Stimulated activated CD4-positive, alpha-beta T cell treated with anti-CD3 and anti-CD28 coated beads, Interleukin-1b, Interleukin-23, amount 100 ng/mL, for 1 hour (primary cell): ENCODE measurements at places on chromosomes 12 and 14.

DNA sequence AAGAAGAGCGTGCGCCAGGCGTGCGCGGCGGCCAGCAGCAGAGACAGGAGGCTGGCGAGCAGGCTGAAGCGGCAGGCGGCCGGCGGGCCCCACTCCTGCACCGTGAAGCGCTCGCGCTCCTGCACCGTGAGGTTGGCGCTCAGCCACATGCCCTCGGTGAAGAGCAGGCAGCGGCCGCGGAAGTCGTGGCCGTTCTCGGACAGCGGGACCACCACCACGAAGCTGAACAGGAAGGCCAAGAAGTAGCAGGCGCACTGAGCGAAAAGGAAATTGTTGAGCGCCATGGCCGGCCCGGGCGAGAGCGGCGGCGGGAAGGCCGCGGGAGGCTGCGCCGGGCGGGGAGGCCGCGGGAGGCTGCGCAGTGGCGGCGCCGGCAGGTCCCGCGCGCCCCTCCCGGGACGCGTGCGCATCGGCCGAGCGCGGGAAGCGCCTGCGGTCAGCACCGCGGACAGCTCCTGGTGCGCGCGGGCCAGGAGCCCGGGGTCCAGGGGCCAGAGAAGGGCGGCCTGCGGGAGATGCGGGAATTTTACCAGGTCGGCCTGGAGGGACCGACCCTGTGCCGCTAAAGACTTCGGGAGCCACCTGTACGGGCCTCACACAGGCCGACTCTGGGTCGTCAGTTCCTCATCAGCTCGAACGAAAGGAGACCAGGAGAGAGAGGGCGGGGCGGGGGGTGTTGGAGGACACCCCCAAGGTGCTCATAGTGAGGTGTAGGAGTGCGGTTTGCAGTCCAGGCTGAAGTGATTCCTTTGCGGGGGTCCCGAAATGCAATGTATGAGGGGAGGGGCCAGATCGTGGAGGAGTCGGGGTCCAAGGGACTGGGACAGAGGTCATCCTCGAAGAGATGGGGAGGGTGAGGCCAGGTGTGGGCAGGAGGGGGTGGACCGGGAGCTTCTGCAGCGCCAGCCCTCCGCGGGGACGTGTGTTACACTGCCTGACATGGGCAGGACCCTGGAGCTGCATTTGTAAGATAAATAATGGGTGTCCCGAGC is at the start of gene TMEM179:
Gene TMEM179 (minus strand): TSS at position 315 of the 992 bp plus-strand sequence. CDS start 31 bp downstream, at position 284.
- DNase-seq, result no peak

GRCh38 chr12:127101076-127101475 is 1165.9 kb upstream of the TMEM132C start:
- no peak for DNase-seq

- DNase-seq, result no peak
These were observed 125.5 kb downstream of the MDGA2 start for GRCh38 chr14:47549886-47550285.

- DNase-seq, result no peak
These were observed 219.2 kb downstream of the TMEM121 start for GRCh38 chr14:105745433-105746123.
